ENCODE measurements at places on chromosomes 1 and 21.

- H3K27ac ChIP-seq: no peak overlapping the region
- no peak overlapping the region for H3K4me3 ChIP-seq
- peaks cover 35% of the 10 kb centered on the region for H3K4me1 ChIP-seq
Measured at GRCh38 chr21:15759469-15759868, 29.7 kb downstream of the USP25 start.

DNA sequence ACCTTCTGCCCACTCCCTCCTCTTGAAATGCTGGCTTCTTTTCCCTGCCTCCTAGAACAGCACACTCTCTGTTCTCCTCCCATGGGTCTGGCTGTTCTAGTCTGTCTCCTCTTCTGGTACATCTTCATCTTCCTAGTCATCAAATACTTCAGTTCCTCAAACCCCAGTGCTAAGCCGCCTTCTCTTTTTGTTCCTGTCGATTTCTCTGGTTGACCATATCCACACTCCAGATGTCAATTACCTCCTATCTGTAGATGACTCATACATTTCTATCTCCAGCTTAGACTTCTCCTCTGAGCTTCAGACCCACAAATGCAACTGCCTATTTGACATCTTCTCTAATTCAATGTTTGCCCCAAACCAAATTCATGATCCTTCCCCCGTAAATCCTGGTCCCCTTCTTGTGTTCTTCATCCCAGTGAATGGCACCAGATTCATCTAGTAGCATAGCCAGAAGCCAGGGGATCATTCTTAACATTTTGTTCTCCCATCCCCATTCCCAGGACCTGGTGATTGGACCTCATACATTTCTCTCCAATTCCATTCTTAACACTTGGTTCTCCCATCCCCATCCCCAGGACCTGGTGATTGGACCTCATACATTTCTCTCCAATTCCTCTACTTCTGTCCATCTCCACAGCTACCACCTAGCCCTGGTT is 35.9 kb downstream of the USP24 start:
- H3K4me1 ChIP-seq: no peaks in the 10 kb centered on the region
- H3K4me3 ChIP-seq: no peak overlapping the region
- no peak overlapping the region for H3K27ac ChIP-seq

DNA sequence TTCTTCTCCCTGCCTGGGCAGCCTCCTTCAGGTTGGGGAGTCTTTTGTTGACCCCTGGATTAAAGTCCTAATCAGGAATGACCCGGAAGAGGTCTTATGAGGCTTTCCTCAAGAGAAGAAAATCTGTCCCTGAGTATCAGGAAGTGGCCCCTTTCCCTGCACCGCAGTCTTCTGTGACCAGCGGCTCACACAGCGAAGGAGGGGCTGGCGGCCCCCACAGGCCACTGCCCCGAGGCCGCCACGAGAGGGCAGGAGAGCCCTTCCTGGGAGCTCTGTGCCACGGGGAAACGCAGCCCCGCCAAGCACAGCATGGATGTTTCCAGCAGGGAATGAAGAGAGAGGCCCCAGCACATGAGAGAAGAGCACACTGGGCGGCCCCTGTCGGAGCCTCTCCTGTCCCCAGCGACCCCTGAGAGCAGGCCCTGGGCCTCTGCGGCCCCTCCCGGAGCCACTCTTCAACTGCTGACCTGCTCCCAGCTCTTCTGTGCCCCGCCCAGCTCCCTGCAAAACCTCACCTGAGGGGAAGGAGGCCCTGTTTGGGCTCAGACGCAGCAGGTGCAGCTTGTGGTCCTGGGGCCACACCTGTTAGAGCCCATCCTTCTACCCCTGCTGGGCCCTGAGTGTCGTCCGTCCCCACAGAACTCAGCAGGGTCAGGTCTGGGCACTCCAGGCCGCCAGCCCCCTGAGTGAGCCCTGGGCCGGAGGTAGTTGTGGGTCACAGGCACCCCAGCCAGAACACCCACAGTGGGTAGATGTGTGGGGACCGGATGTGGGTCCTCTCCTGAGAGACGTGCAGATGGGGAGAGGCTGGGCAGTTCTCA is 4.9 kb upstream of the POFUT2 start:
- H3K4me3 ChIP-seq: no peak overlapping the region
- no peaks in the 10 kb centered on the region for H3K27me3 ChIP-seq
- no peaks in the 10 kb centered on the region for H3K4me1 ChIP-seq
- peak; percentile 83 for DNase-seq

DNA sequence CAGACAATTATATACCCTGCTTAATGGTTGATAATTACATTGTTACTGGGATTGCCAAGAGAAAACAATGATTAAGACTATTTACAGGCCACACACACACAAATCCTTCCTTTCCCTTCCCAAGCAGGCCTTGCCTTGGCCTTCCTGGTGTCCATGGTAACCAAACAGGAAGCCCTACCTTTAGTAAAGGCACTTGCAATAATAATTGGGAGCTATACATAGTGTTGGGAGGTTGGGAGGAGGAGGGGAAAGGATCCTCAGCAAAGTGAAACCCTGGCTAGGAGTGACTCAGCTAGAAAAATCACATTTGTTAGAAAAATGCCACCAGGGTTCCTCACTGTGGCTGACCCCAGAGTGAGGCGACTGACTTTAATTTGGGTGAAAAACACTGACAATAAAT is 122.3 kb upstream of the ADAR start:
- no peaks in the 10 kb centered on the region for H3K36me3 ChIP-seq
- no peaks in the 10 kb centered on the region for H3K4me1 ChIP-seq
- no peak overlapping the region for H3K27ac ChIP-seq
- H3K4me3 ChIP-seq: no peak overlapping the region

DNA sequence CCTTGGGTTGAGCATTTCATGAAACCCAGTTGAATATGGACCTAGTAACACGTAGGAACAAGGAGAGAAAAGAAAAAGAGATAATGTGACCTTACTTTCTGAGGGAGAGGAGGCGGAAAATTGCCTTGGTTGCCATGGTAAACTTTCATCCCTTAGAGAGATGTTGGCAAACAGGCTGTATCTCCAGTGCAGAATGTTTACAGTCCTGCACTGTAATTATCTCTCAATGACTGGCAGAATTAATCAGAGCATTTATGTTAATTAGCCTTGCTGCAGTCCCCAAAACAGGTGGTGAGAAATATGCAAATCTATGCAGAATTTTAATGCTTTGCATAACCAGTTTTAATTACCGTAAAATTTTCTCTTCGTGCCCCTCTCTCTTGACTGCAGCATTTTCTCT is 147.3 kb downstream of the CD247 start:
- H3K4me1 ChIP-seq: no peaks in the 10 kb centered on the region
- no peaks in the 10 kb centered on the region for H3K27me3 ChIP-seq
- no peak overlapping the region for H3K4me3 ChIP-seq
- DNase-seq: no peak
- H3K27ac ChIP-seq: no peak overlapping the region
- no peaks in the 10 kb centered on the region for H3K36me3 ChIP-seq

DNA sequence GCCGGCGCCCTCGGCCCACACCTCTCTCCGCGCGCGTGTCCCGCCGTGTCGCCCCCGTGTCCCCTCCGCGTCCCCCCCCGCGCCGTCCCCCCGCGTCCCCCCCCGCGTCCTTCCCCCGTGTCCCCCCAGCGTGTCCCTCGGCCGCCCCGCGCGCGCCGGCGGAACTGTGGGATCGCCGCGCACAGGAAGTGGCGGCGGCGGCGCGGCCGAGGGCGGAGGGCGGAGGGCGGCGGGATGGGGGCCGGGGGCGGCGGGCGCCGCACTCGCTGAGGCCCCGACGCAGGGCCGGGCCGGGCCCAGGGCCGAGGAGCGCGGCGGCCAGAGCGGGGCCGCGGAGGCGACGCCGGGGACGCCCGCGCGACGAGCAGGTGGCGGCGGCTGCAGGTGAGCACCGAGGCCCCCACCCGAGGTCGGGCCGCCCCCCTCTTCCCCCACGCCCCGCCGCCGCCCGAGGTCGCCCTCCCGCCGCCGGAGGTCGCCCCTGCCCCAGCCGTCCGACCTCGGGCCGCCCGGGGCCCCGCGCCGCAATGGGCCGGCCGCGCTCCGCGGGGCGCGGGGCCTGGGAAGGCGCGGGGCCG is at the start of gene AGPAT3:
TSS of gene AGPAT3 (plus strand) at position 262 of the 578 bp plus-strand sequence. CDS start 94,459 bp downstream, outside the sequence.
- DNase-seq: peak; percentile 46
- H3K4me1 ChIP-seq: peaks cover 7% of the 10 kb centered on the region
- H3K36me3 ChIP-seq: no peaks in the 10 kb centered on the region
- peak within 1 kb of the TSS; percentile 85 for H3K4me3 ChIP-seq

GRCh38 chr1:58361134-58361533 is 185.4 kb downstream of the OMA1 start:
- H3K27me3 ChIP-seq: no peaks in the 10 kb centered on the region
- H3K27ac ChIP-seq: no peak overlapping the region
- no peak for DNase-seq
- no peaks in the 10 kb centered on the region for H3K36me3 ChIP-seq
- no peaks in the 10 kb centered on the region for H3K4me1 ChIP-seq
- H3K4me3 ChIP-seq: no peak overlapping the region

DNA sequence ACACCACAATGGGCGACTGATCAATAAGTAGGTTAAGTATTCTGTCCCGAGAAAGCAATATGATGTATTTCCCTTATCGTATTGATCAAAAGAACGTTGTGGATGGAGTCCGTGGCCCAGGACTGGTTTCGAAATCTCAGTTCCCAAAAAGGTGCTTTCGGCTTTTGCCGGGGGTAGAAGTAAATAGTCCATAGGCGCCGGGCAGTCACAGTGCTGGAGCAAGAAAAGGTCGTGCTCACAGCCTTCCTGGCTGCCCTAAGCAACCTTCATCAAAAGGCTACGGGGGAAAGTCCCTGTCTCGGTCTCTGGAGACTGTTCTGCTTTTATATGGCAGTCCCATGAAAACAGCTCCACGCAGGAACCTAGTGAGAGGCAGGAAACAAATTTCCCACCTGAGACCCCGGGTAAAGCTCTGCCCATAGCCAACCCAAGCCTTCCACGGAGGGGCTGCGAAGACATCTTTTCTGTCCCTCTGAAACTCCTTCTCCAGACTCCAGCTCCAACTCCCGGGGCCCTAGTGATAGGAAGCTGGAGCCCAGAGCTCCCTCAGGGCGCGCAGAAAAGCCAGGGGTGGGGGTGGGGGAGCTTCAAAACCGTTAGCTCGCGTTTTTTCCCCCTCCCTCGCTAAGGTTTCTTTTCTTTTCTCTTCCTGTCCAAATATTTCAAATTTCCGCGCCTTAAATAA is 7.0 kb downstream of the CDKN2C start:
- H3K4me1 ChIP-seq: peaks cover 7% of the 10 kb centered on the region
- H3K27me3 ChIP-seq: no peaks in the 10 kb centered on the region
- H3K36me3 ChIP-seq: no peaks in the 10 kb centered on the region
- DNase-seq: no peak

GRCh38 chr1:160030657-160031364 is 979 bp downstream of the PIGM start:
- no peak for DNase-seq
- no peaks in the 10 kb centered on the region for H3K27me3 ChIP-seq
- H3K36me3 ChIP-seq: no peaks in the 10 kb centered on the region
- peaks cover 17% of the 10 kb centered on the region for H3K4me1 ChIP-seq
- peak overlapping the region; percentile 56 for H3K27ac ChIP-seq

GRCh38 chr1:93702828-93703183 is 21.2 kb upstream of the BCAR3 start:
- H3K4me3 ChIP-seq: no peak overlapping the region
- H3K27me3 ChIP-seq: no peaks in the 10 kb centered on the region
- H3K4me1 ChIP-seq: no peaks in the 10 kb centered on the region

GRCh38 chr1:151479462-151479861 is 20.2 kb upstream of the POGZ start:
- H3K36me3 ChIP-seq: no peaks in the 10 kb centered on the region
- no peak overlapping the region for H3K27ac ChIP-seq
- H3K27me3 ChIP-seq: no peaks in the 10 kb centered on the region
- H3K4me1 ChIP-seq: no peaks in the 10 kb centered on the region
- no peak for DNase-seq
- H3K4me3 ChIP-seq: no peak overlapping the region

GRCh38 chr1:44328671-44329416 is 26.2 kb downstream of the ERI3 start:
- no peak overlapping the region for H3K27ac ChIP-seq
- no peak for DNase-seq
- H3K36me3 ChIP-seq: no peaks in the 10 kb centered on the region

DNA sequence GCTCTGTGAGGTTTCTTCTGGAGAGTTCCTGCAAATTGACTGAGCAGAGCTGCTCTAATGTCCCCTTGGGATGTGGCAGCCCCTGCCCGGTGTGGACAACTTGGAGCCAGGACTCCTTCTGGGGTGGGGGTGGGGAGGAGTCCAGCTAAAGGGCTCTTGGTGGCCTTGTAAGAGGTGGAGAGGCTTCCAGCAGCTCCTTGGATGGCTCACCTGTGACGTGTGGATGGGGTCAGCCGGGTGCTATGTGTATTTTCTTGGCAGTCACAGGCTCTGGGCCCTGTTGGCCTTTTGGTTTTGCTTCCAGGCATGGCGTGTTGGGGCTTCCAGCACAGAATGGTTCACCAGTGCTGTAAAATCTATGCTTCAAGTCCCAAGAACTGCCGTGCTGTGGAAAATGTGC is 38.2 kb downstream of the TRAPPC10 start:
- H3K36me3 ChIP-seq: no peaks in the 10 kb centered on the region
- no peak overlapping the region for H3K27ac ChIP-seq

DNA sequence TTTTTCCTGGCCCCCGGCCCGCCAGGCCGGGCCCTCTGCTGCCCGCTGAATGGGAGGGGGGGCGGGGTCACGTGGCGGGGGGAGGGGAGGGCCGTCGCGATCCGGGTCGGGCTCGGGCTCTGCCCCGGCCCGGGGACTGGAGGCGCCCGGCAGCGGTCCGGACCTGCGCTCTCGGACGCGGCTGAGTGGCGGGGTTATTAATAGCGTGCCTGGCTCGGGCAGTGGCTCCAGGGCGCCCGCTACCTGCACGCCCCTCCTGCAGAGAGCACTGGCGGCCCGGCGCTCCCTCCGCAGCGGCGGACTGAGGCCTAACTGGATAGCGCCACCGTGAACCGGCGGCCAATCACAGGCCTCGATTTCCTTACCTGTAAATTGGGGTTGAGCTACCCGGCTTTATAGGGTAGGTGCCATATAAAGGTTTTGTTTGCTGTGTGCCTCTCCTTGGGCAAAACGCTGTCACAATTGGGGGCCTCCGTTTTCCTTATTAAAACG is 28.1 kb downstream of the AHDC1 start:
- peak overlapping the region; percentile 37 for H3K27ac ChIP-seq
- no peak for DNase-seq
- H3K27me3 ChIP-seq: no peaks in the 10 kb centered on the region
- peaks cover 35% of the 10 kb centered on the region for H3K4me1 ChIP-seq
- H3K4me3 ChIP-seq: peak overlapping the region; percentile 46

DNA sequence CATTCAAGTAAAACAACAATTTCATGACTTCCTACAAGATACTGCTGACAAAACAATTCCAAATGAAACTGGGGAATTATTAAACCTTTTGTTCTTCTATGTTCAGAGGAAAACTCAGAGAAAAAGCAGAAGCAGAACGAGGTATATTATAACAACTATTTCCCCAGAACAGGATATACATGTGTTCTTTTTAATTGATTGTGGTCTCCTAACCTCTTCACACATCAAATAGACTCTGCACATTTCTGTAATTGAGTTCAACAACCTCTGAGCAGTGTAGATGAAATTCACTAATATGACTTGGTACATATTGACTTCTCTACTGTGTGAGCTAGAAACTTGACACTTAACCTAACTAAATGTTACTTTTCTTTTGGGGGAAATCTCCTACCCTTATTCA is 584.2 kb downstream of the NEGR1 start:
- no peak overlapping the region for H3K4me3 ChIP-seq
- no peaks in the 10 kb centered on the region for H3K36me3 ChIP-seq
- DNase-seq: no peak
- no peaks in the 10 kb centered on the region for H3K4me1 ChIP-seq
